ENCODE measurements at places on chromosomes 4 and X.

DNA sequence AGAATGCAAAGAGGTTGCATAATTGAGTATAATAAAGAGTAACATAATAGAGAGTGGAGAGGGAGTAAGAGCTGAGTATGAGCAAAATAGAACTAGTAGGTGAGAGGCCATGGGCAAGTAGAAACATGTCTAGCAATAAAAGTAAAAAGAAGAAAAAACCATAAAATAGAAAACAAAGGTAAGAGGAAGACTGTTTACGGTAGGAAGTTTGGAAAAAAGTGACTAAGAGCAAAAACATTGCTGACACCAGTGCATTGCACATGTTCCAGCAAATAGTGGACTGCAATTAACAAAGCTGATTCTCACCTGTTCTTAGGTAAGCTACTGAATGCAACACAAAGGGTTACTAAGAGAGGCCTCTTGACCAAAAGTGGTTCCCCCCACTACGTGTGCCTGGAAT, 202.9 kb downstream of the TEX13A start:
- no peak for DNase-seq

DNA sequence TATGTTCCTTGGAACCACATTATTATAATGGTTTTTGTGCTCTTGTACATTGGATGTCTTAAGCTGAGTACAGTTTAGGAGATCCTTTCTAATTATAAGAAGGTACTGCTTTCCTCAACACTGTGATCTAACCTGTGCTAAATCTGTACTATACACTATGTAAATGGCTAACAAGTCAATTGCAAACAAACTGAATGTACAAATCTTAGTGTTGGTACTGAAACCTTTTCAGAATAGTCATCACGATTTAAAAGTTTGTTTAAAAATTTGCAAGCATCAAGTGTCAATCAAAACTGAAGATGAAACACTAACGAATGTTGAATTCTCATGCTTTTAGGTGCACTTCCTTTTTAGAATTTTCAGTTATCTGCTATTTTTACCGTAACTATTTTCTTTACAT, 2090.4 kb upstream of the TENM3 start:
- DNase-seq: no peak

- no peak for DNase-seq
Measured at GRCh38 chrX:115357326-115358120, 68.0 kb downstream of the LUZP4 start.

- no peak for DNase-seq
Measured at GRCh38 chr4:158805635-158806471, 37.0 kb downstream of the FNIP2 start.

DNA sequence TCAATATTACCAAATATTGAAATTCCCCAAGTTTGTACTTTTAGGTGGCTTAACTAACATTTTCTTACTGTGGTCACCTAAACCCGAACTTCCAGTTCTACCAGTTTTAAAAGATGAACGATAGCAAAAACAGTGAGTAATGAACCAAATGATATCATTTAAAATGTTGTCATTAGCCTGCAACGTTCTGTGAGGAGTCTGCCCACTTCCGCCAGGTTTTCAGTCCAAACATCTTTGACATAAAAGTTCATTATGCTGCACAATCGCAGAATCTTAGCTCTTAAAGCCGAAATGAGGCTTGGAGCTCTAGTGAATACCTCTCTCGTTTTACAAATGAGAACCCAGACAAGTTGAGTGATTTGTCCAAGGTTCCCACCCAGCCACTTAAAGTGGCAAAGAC, 762 bp downstream of the PIGA start:
- DNase-seq: no peak

GRCh38 chr4:85952972-85953650, 406.7 kb downstream of the MAPK10 start:
- no peak for DNase-seq

DNA sequence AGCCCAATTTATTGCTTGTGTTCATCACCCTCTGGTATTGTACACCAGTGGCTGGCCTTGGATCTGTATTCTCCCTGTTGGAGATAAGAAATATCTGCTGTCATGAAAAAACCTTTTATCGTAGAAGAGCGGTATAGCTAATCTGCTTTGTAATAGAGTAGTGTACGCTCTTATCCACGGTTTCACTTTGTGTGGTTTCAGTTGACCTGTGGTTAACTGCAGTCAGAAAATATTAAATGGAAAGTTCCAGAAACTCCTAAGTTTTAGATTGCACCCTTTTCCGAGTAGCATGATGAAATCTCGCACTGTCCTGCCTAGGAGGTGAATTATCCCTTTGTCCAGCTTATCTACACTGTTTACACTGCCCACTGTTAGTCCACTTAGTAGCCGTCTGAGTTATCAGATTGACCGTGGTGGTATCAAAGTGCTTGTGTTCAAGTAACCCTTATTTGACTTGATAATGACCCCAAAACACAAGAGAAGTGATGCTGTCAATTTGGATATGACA, 42.4 kb downstream of the KDM6A start:
- no peak for DNase-seq

DNA sequence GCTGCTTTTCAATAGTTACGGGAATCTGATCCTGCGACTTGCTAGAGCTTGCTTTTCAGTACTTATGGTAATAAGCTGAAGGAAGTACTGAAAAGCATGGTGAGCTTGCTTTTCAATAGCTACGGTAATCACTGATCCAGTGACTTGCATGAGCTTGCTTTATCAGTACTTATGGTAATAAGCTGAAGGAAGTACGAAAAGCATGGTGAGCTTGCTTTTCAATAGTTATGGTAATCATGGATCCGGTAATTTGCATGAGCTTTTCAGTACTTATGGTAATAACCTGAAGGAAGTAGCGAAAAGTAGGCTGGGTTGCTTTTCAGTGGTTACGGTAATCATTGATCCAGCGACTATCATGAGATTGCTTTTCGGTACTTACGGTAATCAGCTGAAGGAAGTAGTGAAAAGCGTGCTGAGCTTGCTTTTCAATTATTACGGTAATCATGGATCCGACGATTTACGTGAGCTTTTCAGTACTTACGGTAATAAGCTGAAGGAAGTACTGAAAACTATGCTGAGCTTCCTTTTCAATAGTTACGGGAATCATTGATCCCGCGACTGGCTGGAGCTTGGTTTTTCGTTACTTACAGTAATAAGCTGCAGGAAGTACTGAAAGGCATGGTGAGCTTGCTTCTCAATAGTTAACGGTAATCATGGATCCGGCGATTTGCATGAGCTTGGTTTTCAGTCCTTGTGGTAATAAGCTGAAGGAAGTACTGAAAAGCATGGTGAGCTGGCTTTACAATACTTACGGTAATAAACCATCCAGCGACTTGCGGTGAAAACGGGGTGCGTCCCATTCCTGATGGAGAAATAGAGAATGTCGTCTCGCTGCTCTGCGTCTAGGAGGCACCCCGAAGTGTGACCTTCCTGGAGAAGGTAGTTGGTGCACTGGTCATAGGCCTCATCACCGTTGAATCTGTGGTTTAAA, 6.5 kb downstream of the CRLF2 start:
- no peak for DNase-seq

GRCh38 chr4:184287697-184288255, 70.1 kb upstream of the ENPP6 start:
- no peak for DNase-seq

DNA sequence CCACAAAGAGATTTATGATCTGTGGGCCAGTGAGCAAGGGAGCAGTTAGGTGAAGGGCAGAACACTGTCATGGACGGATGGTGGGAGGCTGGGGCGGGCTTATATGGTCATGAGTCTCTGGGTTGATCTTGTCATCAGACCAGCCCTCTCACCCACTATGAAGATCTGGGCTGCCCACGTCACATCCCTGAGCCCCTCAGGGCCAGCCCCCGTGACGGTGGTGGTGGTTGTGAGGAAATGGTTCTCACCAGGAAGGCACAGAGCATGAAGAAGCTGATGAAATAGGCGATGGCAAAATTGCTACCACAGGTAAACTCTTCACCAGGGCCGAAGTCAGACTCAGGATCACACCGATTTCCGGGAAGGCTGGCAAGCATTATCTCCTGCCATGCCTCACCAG, 11.1 kb upstream of the SYP start:
- no peak for DNase-seq

GRCh38 chrX:29617725-29618124, 597.6 kb upstream of the MAGEB2 start:
- DNase-seq: no peak

DNA sequence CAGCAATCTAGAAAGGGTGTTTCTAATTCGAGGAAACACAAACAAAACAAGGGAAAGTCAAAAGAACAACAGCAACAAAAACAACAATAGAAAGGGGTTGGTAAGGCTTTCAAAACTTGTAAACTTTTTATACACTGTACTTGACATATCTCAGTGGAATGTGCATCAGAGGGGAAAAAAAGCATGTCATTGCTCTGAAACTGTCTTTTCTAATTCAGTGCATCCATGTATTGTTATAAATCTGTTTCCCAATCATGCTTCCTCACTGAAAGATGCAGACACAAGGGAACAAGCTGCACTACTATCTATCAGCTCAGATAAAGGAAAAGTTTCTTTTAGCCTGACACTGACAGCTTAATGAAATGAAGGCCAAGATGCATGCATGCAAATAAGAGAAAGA, 44.2 kb upstream of the PCDH18 start:
- DNase-seq: no peak

DNA sequence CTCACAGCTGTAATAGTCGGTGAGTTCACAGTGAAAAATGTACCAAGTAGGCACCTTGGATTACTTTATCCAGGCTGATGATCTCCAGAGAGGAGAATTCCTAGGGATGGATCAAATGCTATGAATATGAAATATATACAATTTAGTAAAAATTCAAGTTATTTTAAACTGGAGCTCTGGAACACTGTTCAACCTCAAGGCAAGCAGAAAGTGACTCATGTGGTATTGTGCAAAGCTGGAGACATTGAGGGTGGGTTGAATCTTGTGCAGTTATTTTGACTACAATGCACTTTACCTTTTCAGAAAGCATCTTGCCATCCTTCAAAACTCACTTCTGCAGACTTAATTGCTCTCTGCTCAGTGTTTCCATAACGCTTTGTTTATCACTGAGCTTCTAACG, 43.4 kb downstream of the OSTC start:
- no peak for DNase-seq

- no peak for DNase-seq
Measured at GRCh38 chr4:172404676-172405075, 591.5 kb downstream of the GALNTL6 start.

DNA sequence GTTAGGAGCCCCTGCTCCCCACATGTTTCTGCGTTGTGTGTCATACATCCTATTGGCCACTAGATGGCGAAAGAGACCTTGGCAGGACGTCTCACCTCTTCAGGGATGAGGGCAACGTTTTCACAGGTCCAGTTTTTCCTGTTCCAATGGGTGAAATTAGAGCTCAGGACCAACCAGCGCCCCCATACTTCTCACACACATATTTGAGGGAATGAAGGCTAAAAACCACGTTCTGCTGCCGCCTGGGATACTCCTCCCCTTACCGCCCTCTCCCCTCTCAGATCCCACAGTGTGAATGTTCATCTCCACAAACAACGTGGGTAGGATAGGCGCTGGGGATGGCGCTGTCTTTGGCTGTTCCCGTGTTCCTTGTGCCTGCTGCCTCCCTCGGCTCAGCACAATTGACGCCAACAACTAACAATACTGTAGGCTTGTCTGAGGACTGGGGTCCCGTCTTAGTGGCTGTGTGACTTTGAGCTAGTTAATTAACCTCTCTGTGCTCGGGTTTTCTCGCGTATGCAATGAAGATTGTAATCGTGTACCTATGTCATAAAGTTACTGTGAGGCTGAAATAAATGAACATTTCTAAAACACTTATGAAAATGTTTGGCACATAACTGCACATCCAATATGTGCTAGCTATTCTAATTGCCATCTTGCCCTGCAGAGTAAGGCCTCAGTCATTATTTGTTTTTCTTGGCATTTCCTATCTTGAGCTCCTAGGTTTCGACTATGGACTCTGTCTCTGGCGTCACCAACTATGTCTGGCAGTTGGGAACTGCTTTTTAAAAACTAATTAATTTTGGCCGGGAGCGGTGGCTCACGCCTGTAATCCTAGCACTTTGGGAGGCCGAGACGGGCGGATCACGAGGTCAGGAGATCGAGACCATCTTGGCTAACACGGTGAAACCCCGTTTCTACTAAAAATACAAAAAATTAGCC, 181.3 kb upstream of the STK26 start:
- DNase-seq: no peak

GRCh38 chrX:50996930-50997329, 86.4 kb downstream of the BMP15 start:
- no peak for DNase-seq

- DNase-seq: no peak
Measured at GRCh38 chr4:41461780-41462307, 76.1 kb upstream of the LIMCH1 start.

DNA sequence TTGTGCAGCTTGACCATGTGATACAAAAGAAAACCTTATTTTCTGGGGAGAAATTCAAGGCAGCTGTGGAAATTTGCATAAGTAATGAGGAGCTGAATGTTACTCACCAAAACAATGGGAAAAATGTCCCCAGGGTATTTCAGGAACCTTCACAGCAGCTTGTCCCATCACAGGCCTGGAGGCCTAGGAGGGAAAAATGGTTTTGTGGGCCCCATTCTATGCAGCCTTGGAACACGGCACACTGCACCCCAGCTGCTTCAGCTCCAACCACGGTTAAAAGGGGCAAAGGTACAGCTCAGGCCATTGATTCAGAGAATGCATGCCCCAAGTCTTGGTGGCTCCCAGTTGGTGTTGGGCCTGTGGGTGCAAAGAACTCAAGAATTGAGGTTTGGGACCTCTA, 216.1 kb downstream of the MAGEE1 start:
- DNase-seq: no peak

DNA sequence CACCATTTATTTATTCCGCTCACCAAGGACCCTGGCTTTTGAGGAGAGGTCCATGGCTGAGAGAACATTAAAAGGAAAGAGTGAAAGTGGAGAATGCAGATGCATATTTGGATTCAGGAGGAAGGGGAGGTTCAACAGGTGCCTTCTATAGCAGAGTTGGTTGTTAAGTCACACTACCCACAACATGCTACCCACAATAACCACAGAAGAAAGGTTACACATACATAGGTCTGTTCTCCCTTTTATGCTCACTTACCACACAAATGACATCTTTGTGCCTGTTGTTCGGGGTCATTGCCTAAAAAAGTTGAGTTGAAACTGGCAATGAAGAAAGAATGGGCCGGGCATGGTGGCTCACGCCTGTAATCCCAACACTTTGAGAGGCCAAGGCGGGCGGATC, 587.4 kb downstream of the RPA4 start:
- DNase-seq: no peak

DNA sequence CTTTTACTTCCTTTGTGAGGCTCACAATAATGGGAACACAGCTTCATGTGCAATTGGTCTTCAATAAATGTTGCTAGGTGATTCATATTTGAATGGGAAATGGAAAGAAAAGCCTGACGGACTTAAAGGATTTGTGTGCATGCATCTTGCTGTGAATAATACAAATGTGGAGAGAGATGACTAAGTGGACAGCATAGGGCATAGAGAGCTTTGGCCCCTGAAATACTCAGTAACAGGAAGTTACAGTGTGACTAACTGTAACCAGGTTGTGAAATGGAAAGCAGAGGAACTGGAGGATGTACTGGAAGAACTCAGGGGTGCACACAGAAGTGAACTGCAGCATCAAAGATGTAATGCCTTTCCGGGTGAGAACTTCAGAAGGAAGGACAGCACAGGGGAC, 206.7 kb downstream of the MGST2 start:
- DNase-seq: no peak

Data from T-cell (primary cell).